AG04449 (cell line): ENCODE measurements at places on chromosomes 5 and 9.

DNA sequence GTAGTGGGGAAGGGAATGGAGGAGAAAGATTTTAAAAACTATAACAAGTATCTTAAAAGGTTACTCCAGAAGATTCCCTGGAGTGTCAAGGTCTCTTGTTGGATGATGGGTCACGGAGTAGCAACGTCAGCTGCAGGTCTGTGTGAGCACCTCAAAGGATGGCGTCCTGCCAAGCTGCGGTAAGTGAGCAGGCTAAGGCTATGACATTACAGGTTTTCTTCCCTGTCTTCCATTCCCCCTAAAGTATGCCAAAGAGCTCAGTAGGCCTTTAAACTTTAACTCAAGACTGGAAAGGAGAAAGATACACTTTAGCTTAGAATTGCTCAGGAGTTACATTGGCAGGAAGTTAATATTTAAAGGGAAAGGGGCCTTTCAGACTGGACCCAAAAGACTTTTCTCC is 17.5 kb downstream of the SPOCK1 start:
- no peak for DNase-seq

- DNase-seq = no peak
Measured at GRCh38 chr5:147427521-147428401, 82.1 kb downstream of the DPYSL3 start.

DNA sequence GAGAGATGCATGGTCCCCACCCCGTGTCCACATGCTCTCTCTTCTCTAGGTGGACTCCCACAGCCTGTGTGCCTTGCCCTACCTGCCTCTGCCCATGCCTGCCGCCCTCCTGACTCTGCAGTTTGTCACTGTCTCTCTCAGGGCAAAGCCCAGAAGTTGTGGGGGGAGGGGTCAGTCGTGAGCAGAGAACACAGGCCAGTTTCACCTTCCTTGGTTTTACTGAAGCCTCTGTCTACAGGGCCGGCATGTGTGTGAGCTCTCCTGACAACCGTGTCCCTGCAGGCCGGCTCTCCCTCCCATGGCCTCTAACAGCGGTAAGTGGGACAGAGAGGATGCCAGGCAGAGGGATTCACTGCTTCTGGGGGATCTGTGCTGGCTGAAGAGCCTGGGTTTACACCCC is 43.5 kb upstream of the SLC25A51 start:
- no peak for DNase-seq

DNA sequence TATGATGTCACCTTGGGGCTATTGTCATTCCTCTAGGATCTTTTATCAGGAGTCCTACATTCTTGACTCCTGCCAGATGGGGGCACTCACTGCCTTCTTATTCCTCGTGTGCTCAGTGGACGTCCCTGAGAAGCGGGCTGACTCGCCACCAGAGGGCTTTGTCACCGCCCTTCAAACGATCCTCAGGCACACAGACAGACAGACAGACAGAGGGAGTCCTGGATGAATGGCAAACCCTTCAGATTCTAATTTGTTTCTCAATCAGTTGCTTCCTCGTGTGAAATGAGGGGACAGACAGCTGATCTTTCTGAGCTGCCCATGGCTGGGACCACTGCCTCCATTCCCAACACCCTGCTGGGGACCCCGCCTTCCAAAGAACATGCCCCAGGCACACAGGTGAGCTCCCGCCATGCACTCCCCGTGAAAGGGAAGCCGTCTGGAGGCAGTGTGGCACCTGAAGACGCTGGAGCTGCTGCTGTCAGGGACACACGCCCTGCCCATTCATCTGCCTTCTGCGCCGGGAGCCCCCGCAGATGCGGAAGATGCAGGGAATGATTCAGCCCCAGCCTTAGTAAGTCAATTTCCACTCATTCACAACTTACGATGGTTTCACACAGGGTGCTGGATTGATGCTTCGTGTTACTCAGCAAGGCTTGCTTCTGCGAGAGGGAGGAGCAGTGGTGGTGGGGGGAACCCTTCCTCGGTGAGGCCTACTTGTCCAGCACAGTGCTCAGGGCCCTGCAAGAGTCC is 24.9 kb upstream of the SH3PXD2B start:
- peak; percentile 36 for DNase-seq

- no peak for DNase-seq
Measured at GRCh38 chr9:108582726-108583125, 273.1 kb downstream of the ACTL7B start.
